ENCODE measurements at places on chromosomes 3 and 15.

DNA sequence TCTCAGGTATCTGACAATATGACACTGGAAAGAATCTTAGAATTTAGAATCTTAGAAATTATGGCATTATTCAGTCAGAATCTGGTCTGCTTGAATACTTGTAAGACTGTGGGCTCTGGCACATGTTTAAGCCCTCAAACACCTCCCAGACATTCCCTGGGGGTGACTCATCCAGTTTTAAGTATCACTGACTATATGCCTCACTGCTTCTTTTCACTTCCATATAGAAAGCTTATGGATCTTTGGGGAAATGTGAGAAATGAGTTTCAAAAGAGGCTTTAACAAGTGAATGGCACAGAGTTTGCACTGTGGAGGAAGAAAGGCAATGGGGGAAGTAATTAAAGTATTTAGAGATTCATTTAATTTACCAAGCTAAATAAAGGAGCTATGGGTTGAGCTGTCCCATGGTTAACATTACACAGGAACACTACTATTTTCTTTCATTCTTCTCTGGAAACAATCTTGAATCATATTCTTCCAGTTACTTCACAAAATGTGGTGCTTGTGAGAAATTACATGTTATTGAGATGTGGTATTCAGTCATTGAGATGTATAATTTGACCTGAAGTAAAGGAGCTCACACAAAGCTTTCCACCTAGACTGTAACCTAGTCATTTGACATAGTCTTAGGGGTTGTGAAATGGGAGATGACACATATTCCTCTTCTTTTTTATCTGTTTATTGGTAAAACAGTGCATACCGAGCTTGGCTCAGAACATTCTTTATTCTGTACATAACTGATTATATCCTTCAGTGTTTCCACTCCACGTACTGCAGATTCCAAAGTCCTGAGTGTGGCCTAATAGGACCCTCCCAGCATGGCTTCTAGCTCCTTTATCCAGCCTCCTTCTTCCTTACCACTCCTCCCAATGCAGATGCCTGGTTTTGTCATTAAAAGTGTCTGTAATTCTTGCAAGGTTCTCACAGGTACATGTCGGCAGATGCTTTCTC is 544.6 kb upstream of the NECTIN3 start:
- DNase-seq: no peak

- DNase-seq: no peak
These were observed 129.4 kb downstream of the PGPEP1L start for GRCh38 chr15:98878172-98878571.

DNA sequence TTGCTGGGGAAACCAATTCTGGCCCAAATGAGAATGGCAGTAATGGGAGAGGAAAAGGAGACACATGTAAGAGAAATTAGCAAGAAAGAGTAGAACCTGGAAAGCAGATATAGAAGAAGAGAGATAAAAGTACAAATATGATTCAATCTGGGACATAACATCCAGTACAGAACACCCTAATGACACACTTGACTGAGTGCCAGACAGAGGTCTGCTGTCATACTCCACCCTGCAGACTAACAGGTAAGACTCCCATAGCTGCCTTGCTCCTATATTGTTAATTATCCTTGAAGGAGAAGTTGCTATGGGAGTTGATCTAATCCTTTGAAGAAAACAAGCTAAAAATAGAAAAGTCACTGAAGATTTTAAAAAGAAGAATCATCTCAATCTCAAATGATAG is 21.1 kb downstream of the CCPG1 start:
- no peak for DNase-seq

DNA sequence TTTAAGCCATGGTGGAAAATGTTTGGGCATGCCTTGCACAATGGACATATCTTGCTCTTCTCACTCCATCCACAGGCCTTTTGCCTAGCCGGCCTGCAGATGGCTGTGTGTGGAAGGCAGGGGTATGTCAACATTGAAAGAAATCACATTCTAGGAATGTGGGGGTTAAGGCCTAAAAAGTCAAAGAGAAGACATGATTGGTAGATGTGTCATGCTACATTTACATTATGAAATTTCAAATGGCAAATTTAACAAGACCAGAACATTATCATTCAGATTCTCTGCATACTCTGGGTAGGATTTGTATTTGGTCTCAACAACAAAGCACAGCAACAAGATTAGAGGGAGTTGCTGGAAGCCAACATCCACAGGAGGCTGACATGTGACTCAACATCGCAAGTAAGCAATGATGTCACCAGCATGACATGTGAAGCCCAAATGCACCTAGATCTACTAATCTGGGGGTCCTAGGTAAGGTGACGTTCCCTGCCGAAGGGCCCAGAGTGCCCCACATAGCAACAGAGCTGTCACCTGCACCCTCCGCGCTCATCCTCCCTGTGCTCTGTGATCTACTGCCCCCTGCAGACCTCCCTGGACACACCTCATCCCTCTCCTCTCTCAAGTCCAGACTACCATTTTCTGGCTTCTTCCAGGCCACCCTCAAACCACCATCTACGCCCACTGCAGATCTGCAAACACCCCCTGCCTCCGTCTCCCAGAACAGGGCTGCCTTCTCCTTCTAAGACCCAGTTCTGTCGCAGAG is 39.4 kb downstream of the CLDN18 start:
- no peak for DNase-seq

- DNase-seq: no peak
These were observed 45.7 kb upstream of the RAB6B start for GRCh38 chr3:133941415-133941821.

DNA sequence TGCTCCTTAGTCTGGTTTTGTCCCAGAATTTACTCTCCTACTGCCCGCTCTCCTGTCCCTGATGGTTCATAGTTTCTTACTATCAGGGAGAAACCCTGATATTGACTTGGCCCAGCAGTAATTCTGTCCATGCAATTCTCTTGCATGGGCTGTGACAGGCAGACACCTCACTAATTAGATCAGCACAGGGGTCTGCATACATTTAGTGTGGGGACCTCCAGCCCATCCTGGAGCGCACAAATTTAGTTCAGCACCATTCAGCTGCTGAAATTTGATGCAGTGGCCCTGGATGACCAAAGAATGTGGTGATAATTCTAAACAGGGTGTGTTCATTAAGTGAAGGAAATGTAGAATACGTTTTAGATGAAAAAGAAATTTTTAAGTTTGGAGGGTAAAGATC is 555.5 kb upstream of the TBL1XR1 start:
- no peak for DNase-seq

GRCh38 chr15:38549222-38549621 is 15.4 kb downstream of the RASGRP1 start:
- DNase-seq: no peak

- no peak for DNase-seq
These were observed 32.1 kb downstream of the RBMS3 start for GRCh38 chr3:29312960-29313452.

DNA sequence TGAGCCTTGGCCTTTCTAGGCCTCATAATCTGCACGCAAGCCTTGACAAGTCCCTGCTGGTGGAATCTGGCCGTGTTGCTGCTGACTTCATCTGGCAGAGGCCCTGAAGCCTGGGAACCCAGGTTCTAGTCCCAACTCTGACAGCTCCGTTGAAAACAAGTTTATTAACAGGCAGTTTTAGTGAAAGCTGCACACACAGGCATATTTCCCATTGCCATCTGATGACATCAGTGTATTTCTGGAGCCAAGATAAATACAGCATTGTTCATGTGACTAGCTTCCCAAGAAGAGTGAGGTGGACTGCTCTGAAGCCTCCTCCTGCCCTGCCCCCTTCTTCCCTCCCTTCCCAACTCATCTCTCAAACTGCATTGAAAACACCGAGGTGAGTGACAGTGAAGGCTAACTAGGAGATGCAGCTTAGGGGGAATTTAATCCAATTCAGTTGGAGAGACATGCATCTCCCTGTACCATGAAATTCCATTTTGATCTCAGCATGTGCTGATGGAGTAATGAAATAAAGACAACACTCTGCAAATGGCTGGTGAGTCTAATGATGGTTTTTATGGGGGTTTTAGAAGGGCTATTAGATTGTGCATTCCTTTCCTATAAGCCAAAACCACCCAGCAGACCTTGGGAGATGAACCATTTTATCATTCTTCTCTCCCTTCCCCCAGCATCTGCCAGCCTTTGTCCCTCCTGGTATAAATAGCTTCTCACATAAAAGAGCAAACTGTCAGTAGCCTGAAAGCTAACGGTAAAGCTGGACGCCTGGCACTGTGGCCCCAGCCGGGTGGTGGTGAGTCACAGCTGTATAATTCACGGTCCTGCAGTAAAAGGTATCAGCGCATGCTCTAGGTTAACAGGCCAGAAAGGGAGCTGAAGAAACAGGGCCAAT is 38.0 kb downstream of the PRICKLE2 start:
- no peak for DNase-seq

GRCh38 chr3:55935241-55935640 is 448.1 kb upstream of the WNT5A start:
- DNase-seq: no peak

- no peak for DNase-seq
These were observed 107.1 kb downstream of the ABHD5 start for GRCh38 chr3:43797794-43798193.

- DNase-seq: no peak
These were observed 29.2 kb upstream of the MUC13 start for GRCh38 chr3:124963755-124964154.

DNA sequence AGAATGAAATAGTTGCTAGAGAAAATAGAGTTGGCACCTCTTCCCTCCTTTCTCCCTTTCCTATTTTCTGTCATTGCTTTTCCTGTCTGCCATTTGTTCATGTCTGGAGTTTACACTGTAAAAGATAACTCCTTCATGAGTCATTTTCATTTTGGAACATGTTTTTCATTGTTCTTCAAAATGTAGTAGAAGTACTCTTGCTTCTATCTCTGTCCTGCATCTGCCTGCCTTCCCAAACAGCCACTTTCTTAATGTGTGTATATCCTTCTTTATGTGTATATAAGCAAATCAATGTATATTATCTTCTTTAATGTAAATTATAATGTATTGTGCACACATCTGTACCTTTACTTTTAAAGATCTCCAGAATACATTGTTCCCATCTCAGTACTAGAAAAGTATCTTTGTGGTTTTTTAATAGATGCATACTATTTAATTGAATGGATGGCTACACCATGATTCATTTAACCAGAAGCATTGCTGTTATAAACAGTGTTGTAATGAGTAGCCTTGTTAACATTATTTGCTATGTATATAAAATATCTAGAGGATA is 41.1 kb downstream of the TSC22D2 start:
- no peak for DNase-seq

DNA sequence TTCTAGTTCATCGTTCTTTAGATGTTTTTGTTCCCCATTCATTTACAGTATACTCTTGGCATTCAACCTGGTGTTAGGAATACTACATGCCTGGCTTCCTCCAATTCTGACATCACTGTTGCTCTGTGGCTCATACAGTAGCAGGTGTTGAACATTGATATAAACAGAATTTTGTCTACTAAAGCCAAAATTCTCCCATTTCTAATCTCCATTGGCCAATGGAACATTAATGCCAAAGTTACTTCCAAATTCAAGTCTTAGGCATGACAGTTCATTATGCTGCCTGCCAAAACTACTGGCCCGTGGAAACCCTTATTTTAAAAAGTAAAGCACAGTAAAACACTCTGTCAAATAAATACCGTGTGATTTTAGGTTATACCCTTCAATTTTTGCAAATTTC is 368.0 kb downstream of the NAALADL2 start:
- DNase-seq: no peak

DNA sequence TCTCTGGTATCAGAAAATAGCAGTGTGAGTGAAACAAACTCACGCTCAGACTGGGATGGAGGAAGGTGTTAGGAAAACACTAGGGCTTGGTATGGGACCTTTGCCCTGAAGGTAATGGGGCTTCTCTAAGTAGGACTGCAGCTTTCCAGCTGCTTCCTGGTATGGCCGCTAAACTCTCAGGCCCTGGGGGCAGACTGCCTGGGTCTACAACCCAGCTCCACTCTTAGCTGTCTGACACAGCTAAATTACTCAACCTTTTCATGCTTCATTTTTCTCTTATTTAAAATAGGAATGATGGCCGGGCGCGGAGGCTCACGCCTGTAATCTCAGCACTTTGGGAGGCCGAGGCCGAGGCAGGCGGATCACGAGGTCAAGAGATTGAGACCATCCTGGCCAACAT is 5.2 kb upstream of the YEATS2 start:
- no peak for DNase-seq

GRCh38 chr3:159910991-159911663 is 77.5 kb upstream of the IL12A start:
- DNase-seq: no peak

- DNase-seq: no peak
These were observed 4.2 kb downstream of the SLC25A20 start for GRCh38 chr3:48894516-48894915.

DNA sequence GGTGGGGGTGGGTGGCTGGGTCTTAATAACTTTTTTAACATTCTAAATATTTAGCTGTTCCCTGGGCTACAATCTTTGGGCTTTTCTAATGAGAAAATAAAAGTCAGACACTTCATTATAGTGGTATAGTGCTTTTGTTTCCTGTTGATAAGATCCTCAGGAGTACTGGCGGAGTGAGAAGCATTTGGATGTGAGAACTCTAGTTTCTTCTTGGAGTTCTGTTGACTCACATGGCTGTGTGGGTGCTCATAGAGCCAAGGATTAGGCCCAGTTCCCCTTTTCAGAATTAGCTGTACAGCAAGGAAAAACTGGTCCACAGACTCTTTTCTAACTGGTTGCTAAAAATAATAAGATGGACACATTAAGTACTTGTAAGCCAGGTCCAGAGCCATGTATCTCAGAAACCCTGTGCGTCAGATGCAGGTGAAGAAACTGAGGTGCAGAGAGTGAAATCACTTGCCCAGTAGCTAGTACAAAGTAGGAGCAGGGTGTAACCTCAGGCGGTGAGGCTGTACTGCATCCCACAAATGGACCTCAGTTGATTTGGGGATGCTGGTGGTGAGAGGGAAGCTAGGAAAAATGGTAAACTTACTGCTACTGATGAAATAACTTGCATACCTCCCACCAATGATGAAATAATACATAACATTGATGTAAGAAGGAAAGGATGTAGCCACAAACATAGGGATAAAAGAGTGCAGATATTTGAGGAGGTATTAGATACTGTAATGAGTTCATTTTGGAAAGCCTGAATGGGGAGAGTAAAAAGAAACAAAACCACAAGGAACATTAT is 2.3 kb downstream of the ITPR1 start:
- no peak for DNase-seq

GRCh38 chr15:56058986-56059385 is 65.6 kb upstream of the NEDD4 start:
- DNase-seq: no peak

- no peak for DNase-seq
These were observed 43.9 kb upstream of the SMAD3 start for GRCh38 chr15:67021455-67021854.

DNA sequence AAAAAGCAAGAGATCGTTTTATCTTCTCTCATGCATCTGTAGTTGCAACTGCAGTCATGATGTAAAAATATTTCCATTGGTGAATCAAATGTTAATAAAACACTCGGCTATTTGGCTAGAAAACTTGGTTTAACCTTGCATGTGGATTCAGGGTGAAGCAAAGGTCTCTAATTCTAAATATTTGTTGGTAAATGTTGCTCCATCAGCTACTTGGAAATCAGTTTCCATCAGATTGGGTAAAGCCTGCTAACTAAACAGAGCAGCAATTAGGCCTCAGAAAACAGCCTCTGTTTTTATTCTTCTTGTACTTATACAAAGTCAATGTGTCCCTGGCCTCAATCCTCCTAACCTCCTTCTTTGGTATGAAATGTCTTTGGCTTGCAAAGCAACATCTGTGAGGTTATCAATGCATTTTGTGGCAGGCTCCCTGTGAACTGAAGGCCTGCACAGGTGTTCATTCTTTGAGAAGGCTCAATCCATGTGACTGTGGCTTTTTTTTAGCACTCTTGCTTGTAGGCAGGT is 312.3 kb downstream of the WDR72 start:
- no peak for DNase-seq
